Immature natural killer cell (primary cell): ENCODE measurements at places on chromosomes 13 and 19. TPM values are rescaled to one million over a fixed set of nuclear protein-coding genes. Genes with fewer than 3 reads are reported as not detected.

DNA sequence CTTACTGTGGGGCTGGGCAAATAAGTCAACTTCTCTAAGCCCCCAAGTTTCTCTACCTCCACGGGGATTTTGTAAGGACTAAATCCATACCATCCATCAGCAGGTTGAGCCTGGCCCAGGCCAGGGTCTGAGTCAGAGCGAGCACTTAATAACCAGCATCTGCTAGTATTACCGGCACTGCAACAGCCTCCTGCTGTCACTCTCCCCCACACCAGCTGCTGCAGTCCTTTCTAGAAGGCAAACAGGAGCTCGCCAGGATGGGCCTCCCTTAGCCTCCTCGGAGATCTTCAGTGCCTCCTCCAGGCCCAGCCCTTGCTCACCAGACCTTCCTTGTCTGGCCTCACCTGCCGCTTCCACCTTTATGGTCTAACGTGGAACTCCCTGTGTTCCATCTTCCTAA lies 3.2 kb downstream of the NAPA start:
- no peak for DNase-seq
- H3K4me3 ChIP-seq: peak overlapping the region; percentile 27
- peaks cover 18% of the 10 kb centered on the region for H3K27me3 ChIP-seq
- peak overlapping the region; percentile 37 for H3K27ac ChIP-seq
- H3K36me3 ChIP-seq: no peaks in the 10 kb centered on the region

- no peak for DNase-seq
- peaks cover 22% of the 10 kb centered on the region for H3K27me3 ChIP-seq
- H3K27ac ChIP-seq: no peak within 1 kb of the TSS
- H3K4me1 ChIP-seq: peaks cover 3% of the 10 kb centered on the region
- H3K4me3 ChIP-seq: no peak within 1 kb of the TSS
These were observed at the start of gene OXGR1 for GRCh38 chr13:96994017-96994857. Gene OXGR1 (minus strand): TSS chr13:96994476. CDS start chr13:96987759, 6,717 bp downstream.

- H3K36me3 ChIP-seq: no peaks in the 10 kb centered on the region
- H3K4me1 ChIP-seq: peaks cover 7% of the 10 kb centered on the region
- no peak for DNase-seq
- no peak overlapping the region for H3K27ac ChIP-seq
- H3K27me3 ChIP-seq: peaks cover 2% of the 10 kb centered on the region
These were observed 1426.8 kb downstream of the SLITRK5 start for GRCh38 chr13:89097994-89098393.

The FCGBP gene
- polyA plus RNA-seq: 0.36 TPM

The ZNF132 gene
- polyA plus RNA-seq: 1.2 TPM

DNA sequence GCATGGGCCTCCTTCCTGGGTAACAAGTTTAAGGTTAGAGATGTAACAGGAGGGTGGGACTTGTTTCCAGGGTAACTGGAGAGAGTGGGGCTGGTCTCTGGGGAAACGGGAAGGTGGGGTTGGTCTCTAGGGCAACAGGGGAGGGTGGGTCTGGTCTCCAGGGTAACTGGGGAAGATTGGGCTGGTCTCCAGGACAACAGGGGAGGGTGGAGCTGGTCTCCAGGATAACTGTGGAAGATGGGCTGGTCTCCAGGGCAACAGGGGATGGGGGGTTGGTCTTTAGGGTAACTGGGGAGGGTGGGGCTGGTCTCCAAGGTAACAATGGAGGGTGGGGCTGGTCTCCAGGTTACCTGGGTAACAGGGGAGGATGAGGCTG lies 36.5 kb downstream of the SPTBN4 start:
- H3K27ac ChIP-seq: no peak overlapping the region
- DNase-seq: no peak
- no peaks in the 10 kb centered on the region for H3K4me1 ChIP-seq
- no peak overlapping the region for H3K4me3 ChIP-seq

- H3K4me3 ChIP-seq: no peak overlapping the region
- H3K27ac ChIP-seq: no peak overlapping the region
- no peaks in the 10 kb centered on the region for H3K27me3 ChIP-seq
- H3K4me1 ChIP-seq: no peaks in the 10 kb centered on the region
- no peak for DNase-seq
These were observed 73.9 kb downstream of the MZT1 start for GRCh38 chr13:72653506-72653905.

GRCh38 chr13:93328943-93329342 lies 102.3 kb downstream of the GPC6 start:
- H3K4me1 ChIP-seq: no peaks in the 10 kb centered on the region
- no peaks in the 10 kb centered on the region for H3K36me3 ChIP-seq
- DNase-seq: no peak
- no peak overlapping the region for H3K27ac ChIP-seq
- H3K4me3 ChIP-seq: no peak overlapping the region

The CBARP gene
- polyA plus RNA-seq: not detected

The CDX2 gene
- not detected for polyA plus RNA-seq

- H3K36me3 ChIP-seq: no peaks in the 10 kb centered on the region
- peaks cover 4% of the 10 kb centered on the region for H3K27me3 ChIP-seq
- H3K27ac ChIP-seq: peak overlapping the region; percentile 73
- H3K4me3 ChIP-seq: no peak overlapping the region
- peaks cover 55% of the 10 kb centered on the region for H3K4me1 ChIP-seq
These were observed 148.4 kb downstream of the KATNAL1 start for GRCh38 chr13:30158774-30159445.

The RFX1 gene
- 0.21 TPM for polyA plus RNA-seq

GRCh38 chr19:12769689-12770088 lies 5.7 kb downstream of the HOOK2 start:
- no peaks in the 10 kb centered on the region for H3K36me3 ChIP-seq
- no peaks in the 10 kb centered on the region for H3K27me3 ChIP-seq
- no peak overlapping the region for H3K27ac ChIP-seq
- no peak for DNase-seq
- no peak overlapping the region for H3K4me3 ChIP-seq

- H3K27ac ChIP-seq: no peak overlapping the region
- no peak for DNase-seq
- no peaks in the 10 kb centered on the region for H3K27me3 ChIP-seq
- no peaks in the 10 kb centered on the region for H3K4me1 ChIP-seq
- H3K4me3 ChIP-seq: no peak overlapping the region
These were observed 124.8 kb downstream of the DCLK1 start for GRCh38 chr13:36006347-36006746.

DNA sequence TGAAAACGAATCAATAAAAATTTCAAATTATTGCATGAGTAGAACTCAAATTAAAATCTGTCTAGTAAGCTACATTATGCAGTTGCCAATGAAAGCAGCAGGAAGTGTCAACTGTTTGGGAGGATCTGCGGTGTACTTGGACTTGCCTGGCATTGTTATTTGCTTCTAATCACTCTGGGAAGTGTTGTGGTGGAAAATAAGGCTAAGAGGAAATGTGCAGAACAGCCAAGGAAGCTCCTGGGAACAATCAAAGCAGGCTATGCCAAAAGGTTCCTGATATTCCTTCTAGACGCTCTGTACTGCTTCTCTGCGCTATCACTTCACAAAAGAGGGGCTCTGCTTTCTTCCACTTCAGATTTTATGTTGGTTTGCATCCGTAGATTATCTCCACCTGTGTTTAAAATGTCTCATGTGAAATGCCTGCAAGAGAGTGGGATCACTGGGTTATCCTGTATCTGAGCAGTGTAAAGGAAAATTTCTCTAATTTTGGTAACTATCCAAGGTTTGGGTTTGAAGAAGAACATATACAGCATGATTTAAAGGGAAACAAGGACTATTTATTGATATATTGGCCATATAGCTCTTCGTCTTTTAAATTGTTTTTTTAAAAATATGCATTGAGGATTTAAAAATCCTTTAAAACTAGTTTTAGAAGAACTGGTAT lies 182.7 kb upstream of the CSNK1A1L start:
- no peak overlapping the region for H3K4me3 ChIP-seq
- H3K27ac ChIP-seq: no peak overlapping the region
- no peak for DNase-seq
- H3K36me3 ChIP-seq: no peaks in the 10 kb centered on the region
- no peaks in the 10 kb centered on the region for H3K27me3 ChIP-seq

- no peak overlapping the region for H3K27ac ChIP-seq
- H3K36me3 ChIP-seq: no peaks in the 10 kb centered on the region
- no peaks in the 10 kb centered on the region for H3K27me3 ChIP-seq
- peaks cover 7% of the 10 kb centered on the region for H3K4me1 ChIP-seq
- H3K4me3 ChIP-seq: no peak overlapping the region
These were observed 301.7 kb downstream of the NDFIP2 start for GRCh38 chr13:79782541-79783205.

- no peak overlapping the region for H3K27ac ChIP-seq
- no peak for DNase-seq
- H3K4me3 ChIP-seq: peak overlapping the region; percentile 45
- H3K4me1 ChIP-seq: peaks cover 31% of the 10 kb centered on the region
These were observed 147.2 kb upstream of the ZNF536 start for GRCh38 chr19:30224689-30225606.

- H3K27ac ChIP-seq: no peak overlapping the region
- H3K4me1 ChIP-seq: peaks cover 23% of the 10 kb centered on the region
- no peaks in the 10 kb centered on the region for H3K27me3 ChIP-seq
These were observed 1.2 kb upstream of the SLC6A16 start for GRCh38 chr19:49326165-49326704.

GRCh38 chr19:918481-919198 lies 1.5 kb downstream of the KISS1R start:
- no peak for DNase-seq
- no peaks in the 10 kb centered on the region for H3K36me3 ChIP-seq
- H3K4me1 ChIP-seq: peaks cover 12% of the 10 kb centered on the region
- H3K4me3 ChIP-seq: no peak overlapping the region
- peaks cover 34% of the 10 kb centered on the region for H3K27me3 ChIP-seq
- no peak overlapping the region for H3K27ac ChIP-seq

DNA sequence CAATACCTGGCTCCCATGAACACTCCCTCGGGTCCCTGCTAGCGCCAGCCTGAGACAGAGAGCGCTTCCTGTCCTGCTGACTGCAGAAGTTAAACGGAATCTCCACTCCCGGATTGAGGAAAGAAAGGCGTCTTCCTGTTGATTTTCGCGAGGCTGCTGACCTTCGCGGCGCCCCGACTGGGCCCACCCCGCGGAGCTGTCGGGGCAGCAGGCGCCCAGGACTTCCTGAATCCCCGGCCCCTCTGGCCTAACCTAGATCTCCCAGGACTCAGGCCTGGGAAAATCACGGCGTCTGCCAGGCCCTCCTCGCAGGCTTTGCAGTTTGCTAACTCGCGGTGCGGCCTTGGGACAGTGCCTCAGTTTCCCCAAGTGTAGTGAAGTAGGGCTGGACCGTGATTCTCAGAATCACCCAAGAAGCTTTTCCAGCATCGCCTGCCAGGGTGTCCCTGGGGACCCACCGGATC lies 108.8 kb downstream of the KCTD15 start:
- peak overlapping the region; percentile 52 for H3K4me3 ChIP-seq
- H3K27me3 ChIP-seq: peaks cover 28% of the 10 kb centered on the region
- H3K27ac ChIP-seq: no peak overlapping the region
- H3K4me1 ChIP-seq: peaks cover 3% of the 10 kb centered on the region

DNA sequence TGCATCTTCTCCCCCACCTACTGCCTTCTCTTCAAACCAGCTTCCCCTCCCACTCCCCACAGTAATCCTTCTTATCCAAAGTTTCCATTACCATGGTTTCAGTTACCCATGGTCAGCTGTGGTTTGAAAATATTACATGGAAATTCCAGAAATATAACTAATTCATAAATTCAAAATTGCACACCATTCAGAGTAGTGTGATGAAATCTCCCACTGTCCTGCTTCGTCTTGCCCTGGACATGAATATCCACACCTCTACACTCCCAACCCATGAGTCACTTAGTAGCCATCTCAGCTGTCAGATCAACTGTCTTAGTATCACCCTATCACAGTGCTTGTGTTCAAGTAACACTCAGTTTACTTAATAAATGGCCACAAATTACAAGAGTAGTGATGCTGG lies 3.8 kb upstream of the KCTD12 start:
- peaks cover 13% of the 10 kb centered on the region for H3K4me1 ChIP-seq
- no peak overlapping the region for H3K4me3 ChIP-seq
- no peaks in the 10 kb centered on the region for H3K36me3 ChIP-seq
- peaks cover 4% of the 10 kb centered on the region for H3K27me3 ChIP-seq
- H3K27ac ChIP-seq: no peak overlapping the region
- DNase-seq: no peak

DNA sequence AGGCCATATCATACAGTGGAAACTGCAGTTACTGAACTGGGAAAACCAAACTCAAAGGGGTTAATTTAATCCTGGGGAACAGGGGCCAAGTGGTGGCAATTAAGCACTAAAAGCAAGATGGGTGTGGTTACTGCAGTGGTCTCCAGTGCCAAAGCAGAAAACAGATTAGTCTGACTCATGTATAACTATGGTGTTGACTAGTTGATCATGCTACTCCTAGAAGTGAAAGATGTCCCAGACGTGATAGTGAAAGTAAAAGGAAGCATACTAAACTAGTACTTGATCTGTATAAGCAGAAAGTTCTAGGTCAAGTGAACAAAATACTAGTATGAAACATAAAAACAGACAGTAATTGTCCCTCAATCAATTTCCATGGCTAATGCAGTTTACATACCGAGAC lies 360.0 kb upstream of the SLITRK5 start:
- DNase-seq: no peak
- H3K36me3 ChIP-seq: no peaks in the 10 kb centered on the region
- no peaks in the 10 kb centered on the region for H3K27me3 ChIP-seq

DNA sequence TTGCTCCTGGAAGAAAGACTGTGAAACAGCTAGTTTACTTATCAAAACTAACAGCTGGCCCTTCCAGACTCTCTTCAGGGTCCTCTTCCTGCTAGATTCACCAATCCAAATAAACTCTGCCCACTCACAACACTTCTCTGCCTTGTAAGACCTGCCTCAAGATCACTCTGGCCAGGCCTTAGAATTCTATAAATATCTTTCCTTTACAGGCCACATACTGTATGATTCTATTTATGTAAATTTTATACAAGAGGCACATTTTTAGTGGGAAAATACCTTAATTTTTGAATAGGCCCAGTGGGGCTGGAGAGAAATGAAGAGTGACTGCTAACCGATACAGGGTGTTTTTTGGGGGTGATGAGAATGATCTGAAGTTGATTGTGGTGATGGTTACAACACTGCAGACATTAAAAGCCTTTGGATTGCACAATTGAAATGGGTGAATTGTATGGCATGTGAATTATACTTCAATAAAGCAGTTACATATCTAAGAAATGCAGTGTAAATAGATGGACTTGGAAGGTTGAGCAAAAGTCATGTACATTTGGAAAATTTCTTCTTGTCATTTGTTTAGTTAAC lies 141.8 kb downstream of the GPC5 start:
- DNase-seq: no peak
- H3K27me3 ChIP-seq: no peaks in the 10 kb centered on the region
- H3K4me1 ChIP-seq: no peaks in the 10 kb centered on the region
- no peaks in the 10 kb centered on the region for H3K36me3 ChIP-seq
- H3K27ac ChIP-seq: no peak overlapping the region

GRCh38 chr19:41195675-41196497 lies 2.9 kb downstream of the CYP2S1 start:
- peaks cover 9% of the 10 kb centered on the region for H3K27me3 ChIP-seq
- H3K4me3 ChIP-seq: no peak overlapping the region
- H3K36me3 ChIP-seq: no peaks in the 10 kb centered on the region
- DNase-seq: no peak

DNA sequence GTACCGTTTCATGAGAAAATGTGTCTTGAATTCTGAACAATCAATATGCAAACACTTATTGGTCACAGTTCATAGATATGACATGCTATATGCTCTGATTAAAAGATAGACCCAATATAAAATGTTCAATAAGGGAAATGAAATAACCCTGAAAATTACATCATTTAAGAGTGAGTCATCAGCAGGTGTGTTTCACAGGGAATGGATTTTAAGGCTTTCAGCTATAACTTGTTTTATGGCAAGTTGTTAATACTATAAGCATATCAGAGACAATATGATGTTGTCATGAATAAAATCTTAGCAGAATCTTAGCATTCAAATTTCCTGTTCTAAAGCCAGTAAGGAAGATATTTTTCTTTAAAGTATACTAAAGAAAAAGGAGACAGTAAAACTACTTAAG lies 483.4 kb upstream of the PCDH9 start:
- no peaks in the 10 kb centered on the region for H3K4me1 ChIP-seq
- H3K36me3 ChIP-seq: no peaks in the 10 kb centered on the region
- no peak overlapping the region for H3K4me3 ChIP-seq
